ENCODE measurements at places on chromosomes 2 and 18. TPM values are rescaled to one million over a fixed set of nuclear protein-coding genes. Genes with fewer than 3 reads are reported as not detected.

The PSD4 gene
- total RNA-seq, result 0.49 TPM

The CNGA3 gene
- not detected for total RNA-seq

The PIK3C3 gene
- 22.5 TPM for total RNA-seq

The LYG1 gene
- 0.57 TPM for total RNA-seq

The TYMS gene
- total RNA-seq, result 81.3 TPM

The RNF152 gene
- total RNA-seq, result 123 TPM

The C2orf78 gene
- total RNA-seq, result not detected

The SMARCAL1 gene
- total RNA-seq, result 11.3 TPM

The CDH19 gene
- total RNA-seq, result 0.06 TPM

The SERPINB5 gene
- not detected for total RNA-seq

The PSTPIP2 gene
- 3.6 TPM for total RNA-seq

The ASXL3 gene
- under 0.01 TPM for total RNA-seq

The TRIB2 gene
- total RNA-seq, result 12.6 TPM

Measured in bladder microvascular endothelial cell (primary cell).